ENCODE measurements at places on chromosomes 5 and 9. TPM values are rescaled to one million over a fixed set of nuclear protein-coding genes. Genes with fewer than 3 reads are reported as not detected.

Gene SLU7
- total RNA-seq = 67.2 TPM

Gene ISOC1
- 15.9 TPM for total RNA-seq

Gene GBGT1
- total RNA-seq = 7.7 TPM

Gene TRMT10B
- total RNA-seq = 1.9 TPM

Gene PLPP7
- 11.4 TPM for total RNA-seq

Gene SLCO6A1
- not detected for total RNA-seq

Gene S1PR3
- 46.5 TPM for total RNA-seq

Measured in smooth muscle cell of the coronary artery (primary cell).